ENCODE measurements at places on chromosomes 2 and 18. TPM values are rescaled to one million over a fixed set of nuclear protein-coding genes. Genes with fewer than 3 reads are reported as not detected.

DNA sequence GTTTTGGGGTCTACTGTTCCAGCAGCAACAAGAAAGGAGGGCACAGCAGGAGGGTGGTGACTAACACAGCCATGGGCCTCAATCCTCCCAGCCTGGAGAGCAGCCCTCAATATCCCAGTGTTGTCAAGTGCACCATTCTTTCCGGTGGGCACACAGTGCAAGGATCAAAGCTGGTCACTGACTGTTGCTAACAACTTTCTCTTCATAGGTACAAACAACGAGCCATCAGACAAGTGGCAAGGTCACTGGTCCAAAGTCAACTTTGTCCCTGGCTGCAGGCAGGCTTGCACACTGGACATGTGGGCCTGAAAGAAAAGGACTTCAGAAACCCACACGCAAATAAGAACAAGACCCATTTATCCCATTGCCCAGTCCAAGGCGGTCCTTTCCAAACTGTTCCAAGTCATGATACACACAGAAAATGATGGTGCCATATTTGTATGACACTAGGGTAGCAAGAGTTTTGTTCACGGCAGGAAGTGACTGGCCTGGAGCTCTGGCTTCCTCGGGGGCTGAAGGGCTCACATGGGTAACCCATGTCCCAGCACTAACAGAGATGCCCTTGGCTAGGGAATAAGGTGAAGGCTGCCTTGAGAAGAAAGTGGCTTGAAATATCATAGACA, 57.0 kb downstream of the KCTD1 start:
- DNase-seq, result no peak

The MAP4K4 gene
- total RNA-seq, result 50.0 TPM

DNA sequence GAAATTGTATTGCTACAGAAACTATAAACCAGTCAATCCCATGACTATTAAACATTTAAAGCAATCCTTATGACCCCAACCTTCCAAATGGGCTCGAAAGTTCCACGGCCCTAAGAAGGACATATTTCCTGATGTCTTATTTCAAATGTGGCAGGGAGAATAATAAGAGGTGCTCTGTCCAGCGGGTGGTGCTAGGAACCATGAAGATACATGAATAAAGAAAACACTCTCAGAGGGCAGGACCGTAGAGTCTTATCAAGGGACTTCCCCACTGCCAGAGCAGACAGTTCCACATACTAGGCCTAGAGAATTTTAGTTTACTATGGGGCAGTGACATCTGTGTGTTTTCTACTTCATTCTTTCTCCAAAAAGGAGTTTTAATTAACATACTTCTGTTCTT, 187.1 kb upstream of the PIK3C3 start:
- no peak for DNase-seq

GRCh38 chr2:78065366-78065765, 543.2 kb upstream of the LRRTM4 start:
- DNase-seq, result no peak

DNA sequence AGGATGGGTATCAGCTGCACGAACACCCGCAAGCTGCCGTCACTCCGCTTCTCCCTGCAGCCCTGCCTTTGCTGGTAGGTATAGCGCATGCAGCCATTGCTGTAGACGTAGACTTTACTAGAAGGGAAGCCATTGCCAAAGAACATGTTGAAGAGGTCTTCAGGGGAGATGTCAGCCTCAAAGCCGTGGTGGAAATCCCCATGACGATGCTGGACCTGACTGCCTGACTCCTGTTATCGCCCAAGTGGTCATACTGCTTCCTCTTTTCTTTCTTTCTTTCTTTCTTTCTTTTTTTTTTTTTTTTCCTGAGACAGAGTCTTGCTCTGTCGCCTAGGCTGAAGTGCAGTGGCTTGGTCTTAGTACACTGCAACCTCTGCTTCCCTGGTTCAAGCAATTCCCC, 68.7 kb upstream of the SPRED2 start:
- DNase-seq, result no peak

The UGT1A4 gene
- not detected for total RNA-seq

DNA sequence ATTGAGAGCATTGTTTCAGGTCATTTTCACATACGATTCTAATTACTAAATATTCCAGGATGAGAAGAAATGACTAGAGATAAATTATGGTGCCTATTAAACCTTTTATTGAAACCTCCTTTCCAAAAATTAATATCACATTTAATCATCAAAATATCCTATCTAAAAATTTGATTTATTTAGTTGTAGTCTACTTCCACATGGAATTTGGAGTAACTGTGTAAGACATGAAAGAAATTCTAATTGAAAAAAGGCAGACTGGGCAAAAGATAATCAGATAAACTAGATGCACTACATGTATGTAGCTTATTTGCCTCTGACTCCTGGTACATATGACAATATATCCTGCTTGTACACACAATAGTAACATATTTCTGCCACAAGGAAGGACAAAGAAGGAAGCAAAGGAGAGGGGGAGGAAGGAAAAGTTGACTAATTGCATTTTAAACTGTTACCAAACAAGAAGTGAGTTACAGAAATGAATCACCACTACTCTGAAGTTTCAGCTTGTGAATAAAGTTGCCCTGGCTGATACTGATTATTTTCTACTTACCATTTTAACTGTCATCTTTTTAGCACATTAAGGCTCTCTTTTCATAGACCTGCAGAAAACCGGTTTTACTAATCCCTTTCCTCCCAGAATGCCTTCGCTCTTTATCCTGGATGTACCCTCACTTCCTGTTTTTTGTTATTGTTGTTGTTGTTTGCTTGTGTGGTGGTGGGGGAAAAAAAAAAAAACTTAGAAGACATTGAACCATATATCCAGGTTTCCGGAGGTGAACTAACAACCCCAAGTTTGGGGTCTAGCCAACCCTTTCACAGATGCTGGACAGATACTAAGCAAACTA, 28.4 kb downstream of the NRXN1 start:
- no peak for DNase-seq

DNA sequence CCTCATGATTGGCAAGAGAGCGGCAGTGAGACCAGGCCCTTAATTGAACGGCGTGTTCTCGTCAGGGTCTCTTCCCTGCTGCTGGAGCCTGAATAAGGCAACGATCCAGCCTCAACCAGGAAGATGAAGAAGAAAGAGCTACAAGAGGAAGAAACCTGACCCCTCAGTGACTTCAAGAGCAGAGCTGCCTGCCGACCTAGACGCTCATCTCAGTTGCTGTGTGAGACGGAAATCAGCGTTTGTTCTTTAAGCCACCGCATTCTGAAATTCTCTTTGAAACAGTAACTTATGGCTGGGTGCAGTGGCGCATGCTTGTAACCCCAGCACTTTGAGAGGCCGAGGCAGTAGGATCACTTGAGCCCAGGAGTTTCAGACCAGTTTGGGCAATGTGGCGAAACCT, 29.6 kb upstream of the KCNG3 start:
- DNase-seq, result no peak

- no peak for DNase-seq
Observed at GRCh38 chr2:110820128-110820527, 87.8 kb downstream of the ACOXL start.

The LYG2 gene
- not detected for total RNA-seq

The TDRD15 gene
- not detected for total RNA-seq

The PDE1A gene
- total RNA-seq, result 10.5 TPM

GRCh38 chr2:230134496-230135129, 65.9 kb upstream of the SLC16A14 start:
- DNase-seq, result peak; percentile 60

DNA sequence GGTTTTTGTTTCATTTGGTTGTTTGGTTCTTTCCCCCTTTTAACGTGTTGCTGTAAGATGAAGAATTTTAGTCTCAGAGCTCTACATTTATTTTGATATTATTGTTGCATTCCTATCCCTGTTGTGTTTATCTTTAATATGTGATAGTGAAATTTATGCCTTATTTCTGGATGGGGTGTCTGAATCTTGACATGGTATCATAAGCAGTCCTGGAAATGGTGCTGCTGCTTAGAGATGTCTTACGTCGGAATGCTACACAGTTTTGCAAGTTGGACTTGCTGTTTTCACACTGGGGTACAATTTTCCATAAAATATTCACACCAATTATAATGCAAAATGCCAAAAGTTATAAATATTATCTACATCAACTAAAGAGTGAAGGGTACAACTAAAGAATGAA, 164.0 kb downstream of the GPD2 start:
- DNase-seq, result no peak

DNA sequence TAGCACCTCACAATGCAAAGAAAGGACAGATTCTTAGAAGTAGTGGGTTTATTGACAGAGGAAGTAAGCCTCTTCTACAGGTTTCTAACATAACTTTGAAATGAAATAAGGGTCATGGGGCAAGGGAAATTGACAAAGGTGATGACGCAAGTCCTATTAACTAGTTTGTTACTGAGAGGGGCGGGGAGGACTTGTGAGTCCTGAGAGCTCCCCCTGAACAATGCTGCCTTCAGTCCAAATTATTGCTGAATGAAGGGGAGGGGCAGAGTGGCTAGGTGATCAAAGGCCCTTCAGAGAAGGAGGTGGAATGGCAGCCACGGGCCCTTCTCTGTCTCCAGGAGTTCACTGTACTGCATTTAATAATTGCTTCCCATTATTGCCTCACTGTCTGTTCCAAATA, 390.0 kb downstream of the MEIS1 start:
- no peak for DNase-seq

The MOGAT1 gene
- not detected for total RNA-seq

Measured in esophagus muscularis mucosa (tissue), 4 donors.